ENCODE measurements at places on chromosomes 2 and 18.

DNA sequence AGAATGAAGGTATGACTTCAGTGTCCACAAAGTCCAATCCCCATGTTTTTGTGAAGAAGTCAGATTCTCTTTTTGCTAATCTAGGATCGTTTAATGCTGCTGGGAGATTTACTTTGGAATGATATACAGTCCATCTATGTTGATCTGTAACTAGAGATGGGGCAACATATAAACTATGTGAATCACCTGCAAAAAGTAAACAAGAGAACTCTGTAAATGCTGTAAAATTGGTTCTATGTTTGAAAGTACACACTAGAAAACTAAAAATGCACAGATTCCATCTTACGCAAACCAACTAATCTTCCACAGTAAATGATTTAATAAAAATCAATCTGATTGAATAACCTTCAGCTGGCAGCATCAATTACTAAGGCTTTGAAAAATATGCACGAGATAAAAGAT is 37.5 kb downstream of the VPS54 start:
- no peak for DNase-seq

GRCh38 chr18:23547846-23548245 is 38.5 kb downstream of the NPC1 start:
- DNase-seq = no peak

DNA sequence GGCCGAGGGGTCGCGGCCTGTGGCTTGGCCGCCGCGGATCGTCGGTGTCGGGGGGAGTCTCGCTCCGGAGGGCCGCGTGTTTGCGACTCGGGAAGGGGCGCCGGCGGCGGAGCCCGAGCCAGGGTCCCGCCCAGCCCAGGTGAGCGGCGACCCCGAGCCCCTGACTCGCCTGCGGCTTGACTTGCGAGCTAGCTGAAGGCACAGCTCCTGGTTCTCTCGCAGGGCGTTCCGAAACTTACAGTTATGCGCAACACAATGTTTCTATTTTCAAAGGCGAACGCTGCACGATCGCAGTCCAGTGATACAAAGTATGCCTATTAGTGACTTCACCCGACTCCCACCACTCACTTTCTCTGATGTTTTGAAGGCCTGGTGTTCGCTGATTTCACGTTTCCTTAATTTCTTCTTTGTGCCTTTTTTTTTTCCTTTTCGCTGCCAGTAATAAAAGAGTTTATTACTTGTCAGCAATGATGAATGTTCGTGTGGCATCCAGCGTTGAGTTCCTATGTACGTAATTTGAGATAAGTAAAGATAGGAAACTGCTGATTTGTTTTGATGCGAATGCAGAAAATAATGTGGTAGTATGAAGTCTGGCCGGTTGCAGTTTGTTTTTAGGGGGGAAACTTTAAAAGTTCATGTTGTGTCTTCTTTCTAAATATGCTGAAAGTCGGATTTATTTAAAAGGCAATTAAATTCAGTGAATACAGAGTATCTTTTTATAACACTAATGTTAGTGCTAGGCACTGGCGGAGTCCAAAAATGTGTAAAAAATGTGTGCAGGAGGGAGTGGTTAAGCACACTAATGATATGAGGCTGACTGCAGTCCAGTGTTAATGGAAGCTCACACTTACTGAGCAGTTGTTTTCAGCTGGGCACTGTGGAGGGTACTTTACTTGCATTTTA is 706 bp downstream of the UBXN2A start:
- DNase-seq = no peak

DNA sequence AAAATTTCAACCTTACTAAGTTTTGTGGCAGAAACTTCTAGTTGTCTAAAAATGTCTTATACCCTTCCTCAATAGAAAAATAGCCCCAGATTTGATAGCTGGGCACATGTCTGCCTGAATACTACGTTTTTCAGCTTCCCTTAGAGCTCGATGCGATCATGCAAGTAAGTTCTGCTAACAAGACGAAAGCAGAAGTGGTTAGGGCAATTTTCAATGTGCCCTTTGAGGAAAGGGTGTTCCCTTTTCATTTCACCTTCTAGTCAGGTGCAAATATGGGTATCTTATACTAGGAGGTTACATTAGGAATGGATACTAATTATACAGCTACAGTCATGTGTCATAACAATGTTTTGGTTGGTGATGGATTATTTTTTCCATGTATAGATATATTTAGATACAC is 1572.1 kb upstream of the LRRTM1 start:
- no peak for DNase-seq

- no peak for DNase-seq
Observed at GRCh38 chr2:221485503-221485870, 86.6 kb downstream of the EPHA4 start.

DNA sequence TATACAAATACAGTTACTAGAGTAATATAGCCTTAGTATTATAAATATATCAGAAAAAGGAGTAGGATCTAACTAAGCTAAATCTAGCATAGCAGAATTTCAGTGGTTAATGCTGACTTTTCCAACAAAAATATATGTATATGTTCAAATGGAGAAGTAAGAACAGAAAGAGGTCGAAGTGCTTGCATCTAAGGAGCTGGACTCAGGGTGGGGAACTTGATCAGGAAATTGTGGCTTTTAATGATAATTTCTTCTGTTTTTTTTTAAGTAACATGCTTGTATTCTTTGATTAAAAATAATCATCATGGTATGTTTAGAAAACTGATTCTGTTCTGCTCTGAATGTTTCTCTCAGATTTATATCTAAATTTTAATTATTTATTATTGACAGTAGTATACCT is 327.1 kb downstream of the GALNT13 start:
- no peak for DNase-seq

GRCh38 chr2:180524499-180524898 is 455.9 kb upstream of the UBE2E3 start:
- DNase-seq = no peak

DNA sequence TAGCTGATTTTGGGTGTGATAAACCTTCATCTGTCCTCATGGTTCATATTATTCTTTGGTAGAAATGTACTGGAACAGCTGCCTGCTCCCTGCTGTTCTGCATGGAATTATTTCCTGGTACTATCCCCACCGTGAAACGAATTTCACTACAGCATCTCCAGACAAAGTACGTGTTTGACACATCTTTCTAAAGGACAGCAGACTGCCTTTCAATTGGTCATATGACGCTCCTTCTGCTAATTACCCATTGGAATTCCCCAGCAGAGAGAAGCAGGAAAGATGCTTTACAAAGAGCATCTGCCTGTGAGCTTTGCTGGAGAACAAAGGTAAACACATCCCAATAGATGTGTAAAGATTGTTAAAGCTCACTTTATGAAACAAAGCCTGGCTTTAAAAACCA is 4.4 kb upstream of the RFX8 start:
- no peak for DNase-seq

DNA sequence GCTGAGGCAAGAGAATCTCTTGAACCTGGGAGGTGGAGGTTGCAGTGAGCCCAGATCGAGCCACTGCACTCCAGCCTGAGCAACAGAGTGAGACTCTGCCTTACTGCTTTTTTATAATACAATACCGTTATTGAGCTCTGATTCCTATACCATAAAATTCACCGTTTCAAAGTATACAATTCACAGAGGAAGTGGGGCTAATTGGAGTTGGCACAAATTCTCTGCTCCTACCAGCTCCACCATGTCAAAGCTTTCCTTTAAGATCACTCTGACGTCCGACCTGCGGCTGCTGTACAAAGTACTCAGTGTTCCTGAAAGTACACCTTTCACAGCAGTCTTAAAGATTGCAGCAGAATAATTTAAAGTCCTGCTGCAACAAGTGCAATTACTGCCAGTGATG is 29.6 kb upstream of the CYBRD1 start:
- no peak for DNase-seq

DNA sequence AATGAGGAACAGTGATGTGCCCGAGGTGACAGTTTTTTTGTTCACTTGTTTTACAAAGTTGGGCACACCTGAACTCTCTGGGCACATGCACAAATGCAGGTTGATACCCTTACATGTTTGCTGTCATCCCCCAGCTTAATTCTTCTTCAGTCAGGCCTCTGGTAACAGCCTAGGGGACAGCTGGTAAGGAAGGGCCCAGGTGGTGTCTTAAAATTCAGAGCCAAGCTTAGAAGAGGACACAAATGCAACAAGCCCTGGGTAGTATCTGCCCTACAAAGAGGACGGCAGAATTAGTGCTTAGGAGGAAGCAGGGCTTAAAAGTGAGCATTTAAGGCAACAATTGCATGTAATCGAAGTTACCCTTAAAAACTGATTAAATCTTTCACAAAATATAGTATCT is 171.9 kb upstream of the ACAA2 start:
- DNase-seq = no peak

DNA sequence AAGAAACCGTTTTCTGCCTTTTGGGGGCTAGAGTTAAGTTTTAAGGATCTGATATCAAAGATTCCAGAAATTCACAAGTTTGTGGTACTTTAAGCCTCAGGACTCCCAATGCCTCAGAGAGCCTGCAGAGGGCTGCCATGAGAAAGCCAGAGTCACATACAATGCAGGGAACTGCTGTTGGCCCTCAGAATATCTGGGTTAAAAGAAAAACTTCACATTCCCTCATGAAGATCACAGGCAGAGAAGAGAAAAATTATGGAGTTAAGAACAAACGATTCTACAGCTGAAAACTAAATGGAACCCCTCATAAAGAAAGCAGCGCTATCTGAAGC is 39.5 kb downstream of the HDAC4 start:
- DNase-seq = no peak

DNA sequence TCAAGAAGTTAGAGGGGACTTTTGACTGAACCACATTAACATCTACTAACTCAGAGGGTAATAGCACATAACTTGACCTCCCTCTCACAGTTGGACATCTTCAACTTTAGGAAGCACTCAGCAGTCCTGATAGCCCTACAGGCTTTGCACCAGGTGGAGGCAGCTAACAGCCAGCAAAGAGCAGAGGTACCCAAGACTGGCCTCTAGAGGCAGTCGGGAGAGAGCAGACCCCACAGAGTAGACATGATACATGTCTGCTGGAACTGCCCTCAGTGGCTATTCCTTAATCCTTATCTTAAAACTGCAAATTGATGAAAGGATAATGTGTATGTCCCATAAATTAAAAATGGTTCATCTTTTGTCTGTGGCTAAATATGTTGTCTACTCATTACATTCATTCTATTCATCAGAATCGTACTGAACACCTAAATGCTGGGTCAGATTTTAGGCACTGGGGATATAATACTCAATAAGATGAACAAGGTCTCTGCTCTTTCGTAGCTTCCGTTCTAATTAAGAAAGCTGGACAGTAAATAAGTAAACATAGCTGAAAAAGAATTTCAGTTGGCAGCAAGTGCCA is 49.8 kb downstream of the CAB39 start:
- peak; percentile 53 for DNase-seq

GRCh38 chr2:74267068-74267467 is 68.7 kb downstream of the MTHFD2 start:
- peak; percentile 29 for DNase-seq

DNA sequence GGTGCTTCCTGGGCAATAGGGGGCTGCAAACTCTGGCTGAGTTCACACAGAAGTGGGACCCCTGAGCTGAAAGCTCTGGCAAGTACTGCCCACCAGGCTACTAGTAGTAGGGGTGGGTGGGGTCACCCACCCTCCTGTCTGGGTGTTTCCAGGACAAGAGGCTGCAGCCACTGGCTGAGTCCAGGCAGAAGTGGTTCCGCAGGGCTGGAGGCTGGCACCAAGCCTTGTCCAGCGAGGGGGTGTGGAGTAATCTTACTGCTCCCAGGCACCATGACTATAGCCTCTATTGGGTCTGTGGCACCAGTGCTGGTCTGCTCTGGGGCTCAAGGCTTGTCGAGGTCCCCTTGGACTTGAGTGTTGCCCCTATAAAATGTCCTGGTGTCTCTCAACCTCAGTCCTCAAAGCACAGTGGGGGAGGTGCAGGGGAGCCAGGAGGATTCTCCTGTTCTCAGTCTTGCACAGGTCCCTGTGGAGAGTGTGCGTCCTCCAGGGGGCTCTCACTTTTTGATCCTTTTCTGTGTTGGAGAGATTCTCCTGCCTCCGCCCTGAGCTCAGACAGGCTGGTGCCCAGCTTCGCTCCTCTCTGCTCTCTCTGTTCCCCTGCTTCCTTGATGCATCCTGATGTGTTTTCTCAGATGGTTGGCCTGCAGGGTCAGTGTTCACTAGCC is 48.1 kb downstream of the NUP35 start:
- DNase-seq = no peak

GRCh38 chr2:69565431-69565839 is 78.1 kb downstream of the AAK1 start:
- DNase-seq = peak; percentile 70

DNA sequence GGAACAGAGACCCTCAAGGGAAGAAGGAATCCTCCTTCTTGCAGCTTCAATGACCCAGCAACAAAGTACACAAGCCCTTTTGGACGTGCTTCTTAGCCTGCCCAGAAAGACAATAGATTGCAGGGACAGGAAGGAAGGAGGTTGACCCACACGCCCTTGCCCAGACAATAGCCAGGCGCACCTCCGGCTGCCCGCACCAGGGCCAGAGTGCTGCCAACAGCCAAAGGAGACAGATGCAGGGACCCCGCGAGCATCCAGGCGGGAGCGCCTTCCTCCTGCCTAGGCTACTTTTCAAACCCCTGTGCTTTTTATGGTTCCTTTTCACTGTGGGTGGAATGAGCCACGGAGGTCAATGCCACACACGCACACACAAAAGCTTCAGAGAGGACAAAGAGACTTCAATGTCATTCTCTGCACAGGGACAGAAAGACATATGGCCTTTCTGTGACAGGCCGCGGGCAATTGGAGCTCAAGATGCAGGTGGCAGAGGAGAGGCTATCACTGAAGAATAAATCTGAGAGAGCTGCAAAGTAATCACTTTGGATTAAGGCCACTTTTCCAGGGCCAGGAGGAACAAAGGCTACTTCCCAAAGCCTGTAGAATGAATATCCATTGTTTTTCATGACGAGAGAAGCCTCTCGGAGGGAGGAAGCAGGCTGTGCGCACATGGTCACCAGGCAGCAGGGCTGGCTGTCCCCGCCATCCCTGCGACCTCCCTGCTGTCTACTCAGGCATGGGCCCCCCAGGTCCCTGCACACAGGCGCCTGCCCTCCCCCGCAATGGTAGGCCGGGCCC is 300.6 kb downstream of the EIPR1 start:
- no peak for DNase-seq

GRCh38 chr2:124104914-124105313 is 79.8 kb downstream of the CNTNAP5 start:
- no peak for DNase-seq

- no peak for DNase-seq
Observed at GRCh38 chr2:238896641-238897040, 48.8 kb downstream of the TWIST2 start.
